ENCODE measurements at places on chromosomes 1 and 21. TPM values are rescaled to one million over a fixed set of nuclear protein-coding genes. Genes with fewer than 3 reads are reported as not detected.

THEM5 gene
- total RNA-seq: not detected

- no peak for DNase-seq
Observed at GRCh38 chr1:113784104-113784779, 25.0 kb upstream of the PHTF1 start.

DNA sequence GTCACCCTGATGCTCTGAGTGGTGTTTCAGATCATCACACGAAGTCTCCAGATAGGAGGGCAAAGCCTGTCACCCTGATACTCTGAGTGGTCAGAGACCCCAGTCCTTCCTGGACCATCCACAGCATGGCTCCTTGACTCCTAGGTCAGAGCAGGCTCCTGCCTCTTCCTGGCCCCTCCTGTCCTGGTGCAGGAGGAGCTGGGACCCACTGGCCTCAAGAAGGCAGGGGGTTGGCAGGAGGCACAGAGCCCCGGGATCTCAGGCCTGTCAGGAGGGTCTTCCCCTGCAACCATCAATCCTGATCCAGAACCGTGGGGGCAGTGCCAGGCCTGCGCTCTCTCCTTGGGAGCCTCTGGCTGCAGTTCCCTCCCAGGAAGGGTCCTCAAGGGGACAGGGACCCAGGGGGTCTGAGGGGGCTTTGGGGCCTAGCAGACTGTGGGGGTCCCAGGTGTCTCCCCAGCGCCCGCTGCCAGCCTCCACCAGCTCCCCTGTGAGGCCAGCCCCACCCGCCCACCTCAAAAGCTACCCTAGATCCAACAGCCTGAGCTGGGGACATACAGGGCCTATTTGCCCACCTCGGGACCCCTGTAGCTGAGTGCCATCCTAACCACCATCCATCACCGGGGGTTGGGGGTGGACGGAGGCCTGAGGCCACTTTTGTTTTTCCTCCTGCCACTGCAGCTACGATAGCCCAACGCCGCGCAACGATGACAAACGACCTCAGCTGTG, 27.5 kb downstream of the COL6A1 start:
- no peak for DNase-seq

- no peak for DNase-seq
Observed at GRCh38 chr1:92329347-92330129, 30.7 kb downstream of the RPAP2 start.

COL11A1 gene
- not detected for total RNA-seq

DNA sequence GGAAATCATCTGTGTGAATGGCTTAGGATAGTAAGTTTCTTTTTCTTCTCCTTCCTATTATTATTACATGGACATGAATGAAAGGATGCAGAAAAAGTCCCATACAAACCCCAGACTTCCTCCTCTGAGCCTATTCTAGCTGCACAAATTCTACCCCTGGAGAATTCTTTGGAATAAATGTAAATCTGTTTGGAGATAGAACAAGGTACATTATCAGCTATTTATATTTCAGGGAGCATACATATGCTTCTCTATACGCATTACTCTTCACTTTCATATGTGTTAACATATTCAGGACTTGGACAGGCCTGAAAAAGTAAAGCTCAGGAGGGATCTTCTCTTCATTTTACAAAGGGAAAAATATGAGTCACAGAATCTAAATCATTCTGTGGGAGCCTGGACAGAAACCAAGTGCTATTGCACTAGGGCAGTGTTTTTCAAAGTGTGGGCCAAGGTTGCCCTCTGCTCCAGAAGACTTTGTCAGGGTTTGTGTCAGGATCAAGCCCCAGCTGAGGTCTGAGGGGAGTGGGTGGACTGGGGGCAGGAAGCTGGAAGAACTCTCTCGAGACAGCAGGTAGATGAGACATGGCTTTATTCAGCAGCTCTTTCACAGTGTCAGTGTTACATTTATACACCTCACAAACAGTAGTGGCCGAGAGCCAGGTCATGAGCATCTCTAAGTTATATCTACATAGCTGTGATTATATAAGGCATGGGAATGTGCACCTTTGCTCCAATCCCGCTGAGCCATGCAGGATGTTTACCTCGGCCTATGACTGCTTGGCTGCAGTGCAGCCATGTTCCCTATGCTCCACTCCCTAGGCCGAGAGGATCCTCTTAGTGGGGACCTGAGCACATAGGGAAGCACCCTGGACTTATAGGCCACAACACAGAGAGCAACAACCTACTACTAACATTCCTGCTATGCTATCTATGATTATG, 114.3 kb downstream of the GDAP2 start:
- no peak for DNase-seq

- DNase-seq: no peak
Observed at GRCh38 chr1:116966791-116967190, 34.8 kb upstream of the CD101 start.

DNA sequence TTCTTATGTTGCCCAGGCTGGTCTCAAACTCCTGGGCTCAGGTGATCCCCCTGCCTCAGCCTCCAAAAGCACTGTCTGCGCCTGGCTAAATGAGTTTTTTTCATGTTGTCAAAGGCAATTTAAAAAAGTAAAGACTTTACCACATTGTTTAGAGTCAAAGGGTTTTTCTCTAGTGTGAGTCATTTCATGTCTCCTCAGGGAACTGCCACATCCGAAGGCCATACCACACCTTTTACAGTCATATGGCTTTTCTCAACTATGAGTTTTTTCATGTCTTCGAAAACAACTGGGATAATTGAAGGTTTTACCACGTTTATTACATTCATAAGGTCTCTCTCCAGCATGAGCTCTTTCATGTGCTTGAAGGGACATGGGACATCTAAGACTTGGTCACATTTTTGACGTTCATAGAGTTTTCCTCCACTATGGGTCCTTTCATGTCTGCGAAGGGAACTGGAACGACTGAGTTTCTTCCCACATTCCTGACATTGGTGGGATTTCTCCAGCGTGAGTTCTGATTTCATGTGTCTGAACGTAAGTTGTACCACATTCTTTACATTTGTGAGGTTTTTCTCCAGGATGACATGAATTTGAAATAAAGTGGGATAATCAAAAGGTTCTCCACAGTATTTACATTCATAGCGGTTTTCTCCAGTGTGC, 65.6 kb downstream of the UCHL5 start:
- no peak for DNase-seq

DNA sequence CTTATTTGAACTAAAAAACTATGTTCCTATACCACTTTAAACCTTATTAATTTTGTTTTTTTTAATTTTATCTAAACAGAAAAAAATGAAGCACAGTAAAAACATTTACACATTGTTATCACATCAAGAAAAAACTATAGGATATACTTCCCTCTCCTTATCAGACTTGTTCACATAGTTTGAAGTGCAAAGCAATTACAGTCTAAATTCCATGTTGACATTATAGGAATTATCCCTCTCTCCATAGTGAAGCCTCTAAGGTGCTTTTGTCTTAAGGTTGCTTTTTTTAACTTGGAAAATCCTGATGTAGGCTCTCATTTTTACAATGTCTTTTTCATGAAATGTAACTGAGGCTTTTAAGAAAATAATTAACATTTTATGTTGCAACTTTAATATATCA, 85.8 kb downstream of the RGS21 start:
- DNase-seq: no peak

IL22RA1 gene
- 0.24 TPM for total RNA-seq

LRRC38 gene
- total RNA-seq: 0.38 TPM

DNA sequence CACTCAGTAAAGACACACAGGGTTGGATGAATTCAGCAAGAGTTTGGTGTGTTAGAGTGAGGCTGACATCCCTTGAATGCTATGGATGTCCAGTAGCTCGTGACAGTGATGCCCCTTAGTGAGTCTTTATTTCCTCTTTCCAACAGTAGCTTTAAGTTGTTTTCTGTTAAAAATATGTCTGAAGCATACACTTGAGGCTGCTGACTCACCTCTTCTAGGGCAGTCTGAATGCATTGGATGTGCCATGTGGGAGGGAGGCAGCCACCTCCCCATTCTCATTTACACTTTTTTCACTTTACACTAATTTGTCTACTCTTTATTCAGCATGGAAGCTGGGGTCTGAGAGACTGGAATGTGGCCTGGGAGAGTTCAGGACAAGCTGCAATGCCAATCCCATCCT, 17.6 kb downstream of the NOS1AP start:
- DNase-seq: no peak

- no peak for DNase-seq
Observed at GRCh38 chr21:15841856-15842564, 112.2 kb downstream of the USP25 start.

VASH2 gene
- 1.4 TPM for total RNA-seq

- DNase-seq: no peak
Observed at GRCh38 chr1:77016386-77016985, 149.2 kb downstream of the ST6GALNAC5 start.

DNA sequence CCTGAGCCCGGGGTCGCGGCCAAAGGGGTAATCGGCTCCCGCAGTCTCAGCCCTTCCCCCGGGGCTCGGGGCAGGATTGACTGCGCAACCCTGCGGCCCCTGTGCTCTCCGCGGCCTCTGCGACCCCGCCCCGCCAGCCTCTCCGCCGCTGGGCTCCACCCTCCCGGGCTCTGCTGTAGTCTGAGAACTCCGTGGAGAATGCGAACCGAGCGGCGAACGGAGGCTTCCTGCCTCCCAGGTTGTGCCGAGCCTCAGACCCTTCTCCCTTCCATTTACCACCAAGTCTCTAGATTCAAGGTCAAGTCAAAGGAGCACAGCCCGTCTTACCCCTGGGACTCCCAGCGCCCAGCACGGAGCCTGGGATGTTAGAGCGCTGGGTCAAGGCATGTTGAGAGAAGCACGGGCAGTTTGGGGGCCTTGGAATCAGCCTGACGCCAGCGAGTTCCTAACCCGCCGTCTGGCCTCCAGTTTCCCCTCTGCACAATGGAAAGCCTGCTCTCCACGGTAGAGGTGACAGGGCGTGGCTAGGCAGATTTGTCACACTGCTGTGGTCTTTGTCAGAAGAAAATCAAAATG, 3.0 kb downstream of the ATP2B4 start:
- peak; percentile 90 for DNase-seq

USH2A gene
- total RNA-seq: 1.3 TPM

GRCh38 chr1:150813028-150813707, 5.1 kb upstream of the CTSK start:
- peak; percentile 77 for DNase-seq

- no peak for DNase-seq
Observed at GRCh38 chr1:90544356-90544755, 172.7 kb downstream of the BARHL2 start.

CLDN14 gene
- not detected for total RNA-seq

SFN gene
- total RNA-seq: not detected

OR2L8 gene
- not detected for total RNA-seq

- DNase-seq: no peak
Observed at GRCh38 chr1:41260768-41261167, 18.7 kb upstream of the SCMH1 start.

DNA sequence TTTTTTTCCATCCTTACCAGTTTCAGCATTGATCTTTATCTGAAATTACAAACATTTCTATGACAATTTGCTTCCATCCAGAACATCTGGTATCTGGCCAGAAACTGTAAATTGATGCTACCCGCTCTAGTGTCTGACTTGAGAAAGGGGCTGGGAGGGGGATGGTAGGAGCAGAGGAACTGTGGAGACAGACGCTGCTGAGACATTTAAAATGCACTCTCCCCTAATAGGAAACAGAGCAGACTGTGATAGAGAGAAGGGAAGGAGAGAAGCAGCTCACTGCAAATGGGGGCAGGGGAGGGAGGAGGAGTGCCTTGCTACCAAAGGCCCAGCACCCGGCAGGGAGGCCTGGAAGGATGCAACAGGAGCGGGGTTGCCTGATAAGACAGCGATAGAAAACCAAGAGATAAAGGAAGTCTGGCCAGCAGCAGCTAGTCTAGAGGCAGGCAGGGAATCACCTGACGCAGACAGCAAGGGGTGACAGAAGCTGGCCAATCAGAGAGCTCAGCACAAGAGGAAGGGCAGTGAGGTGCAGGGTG, 195.5 kb upstream of the NFIA start:
- no peak for DNase-seq

GRCh38 chr1:247241691-247242090, 14.2 kb upstream of the VN1R5 start:
- DNase-seq: no peak

- no peak for DNase-seq
Observed at GRCh38 chr1:160238408-160238807, 23.9 kb downstream of the DCAF8 start.

LCA5L gene
- 0.46 TPM for total RNA-seq

RSPH1 gene
- not detected for total RNA-seq

MYOC gene
- 5.3 TPM for total RNA-seq

HENMT1 gene
- total RNA-seq: 1.1 TPM

- DNase-seq: no peak
Observed at GRCh38 chr1:12136916-12137610, 29.7 kb upstream of the TNFRSF1B start.

DNAJC6 gene
- 2.0 TPM for total RNA-seq

DNA sequence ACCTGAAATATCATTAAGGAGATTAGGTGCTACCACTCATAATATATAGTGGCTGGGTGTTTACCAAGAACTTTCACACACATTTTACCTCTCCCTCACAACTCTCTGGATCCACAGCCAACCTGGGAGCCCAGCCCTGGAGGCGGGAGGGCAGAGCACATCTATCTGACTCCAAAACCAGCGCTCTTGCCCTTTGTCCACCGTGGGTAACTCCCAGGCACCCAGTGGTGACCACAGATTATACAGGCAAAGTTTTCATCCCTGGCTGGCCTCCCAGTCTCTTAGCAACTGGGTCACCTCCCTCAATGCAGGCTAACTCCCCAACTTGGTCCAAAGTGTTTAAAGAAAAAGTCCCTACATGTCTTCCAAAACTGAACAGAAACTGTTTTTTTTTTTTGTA, 2.4 kb downstream of the PAQR7 start:
- DNase-seq: no peak

KCNA2 gene
- 1.5 TPM for total RNA-seq

DNA sequence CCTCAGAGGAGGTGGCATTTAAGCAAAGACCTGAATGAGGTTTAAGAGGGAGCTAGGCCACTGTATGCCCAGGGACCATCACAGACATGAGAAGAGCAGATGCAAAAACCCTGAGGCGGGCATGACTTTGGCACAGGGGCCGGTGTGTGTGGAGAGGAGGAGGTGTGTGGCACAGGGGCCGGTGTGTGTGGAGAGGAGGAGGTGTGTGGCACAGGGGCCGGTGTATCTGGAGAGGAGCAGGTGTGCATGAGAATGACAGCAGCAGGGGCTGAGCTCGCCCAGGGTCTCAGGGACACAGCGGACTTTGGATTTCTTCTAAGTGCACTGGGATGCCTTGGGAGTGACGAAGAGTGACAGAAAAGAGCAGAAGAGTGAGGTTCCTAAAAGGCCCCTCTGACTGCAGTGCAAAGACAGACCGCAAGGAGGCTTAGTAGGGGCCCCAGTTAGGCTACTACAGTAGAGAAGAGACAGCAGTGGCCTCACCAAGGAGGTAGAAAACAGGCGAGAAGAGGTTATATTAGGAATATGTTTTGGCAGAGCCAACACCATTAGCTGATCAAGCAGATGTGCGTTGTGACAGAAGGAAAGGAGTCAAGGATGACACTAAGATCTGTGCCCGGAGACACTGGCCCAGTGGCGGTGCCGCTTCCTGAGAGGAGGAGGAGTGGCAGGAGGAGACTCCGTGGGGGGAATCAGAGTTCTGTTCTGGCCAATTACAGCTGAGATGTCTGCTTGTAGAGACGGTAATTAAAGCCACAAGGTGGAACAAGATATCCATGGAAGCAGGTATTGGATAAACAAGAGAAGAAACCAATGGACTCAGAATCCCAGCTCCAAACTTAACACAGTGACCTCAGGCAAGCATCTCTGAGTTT, 18.4 kb downstream of the ZBTB17 start:
- no peak for DNase-seq

- DNase-seq: no peak
Observed at GRCh38 chr1:172515927-172516326, 17.0 kb upstream of the SUCO start.

RPL5 gene
- 601 TPM for total RNA-seq

- DNase-seq: no peak
Observed at GRCh38 chr1:30198451-30198760, 525.0 kb downstream of the MATN1 start.

Data from Right ventricle myocardium inferior (tissue), 1 donor.